Omental fat pad (tissue), 4 donors: ENCODE measurements at places on chromosomes 4 and X.

DNA sequence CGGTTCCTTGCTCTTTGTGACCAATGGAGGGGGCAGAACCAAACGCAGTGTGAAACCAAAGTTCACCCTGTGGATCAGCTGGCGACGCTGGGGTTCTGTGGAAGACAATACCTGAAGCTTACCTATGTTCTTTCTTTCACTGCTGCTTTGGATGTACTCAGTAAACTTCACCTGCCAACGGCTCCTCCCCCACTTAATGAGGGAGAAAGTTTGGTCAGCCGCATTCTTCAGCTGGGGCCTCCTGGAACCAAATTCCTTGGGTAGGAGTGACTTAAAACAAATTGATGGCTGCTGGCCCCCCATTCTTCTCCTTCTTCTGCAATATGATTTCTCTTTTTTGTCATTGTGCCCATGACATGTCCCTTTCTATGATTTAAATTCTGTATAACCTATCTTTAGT, 282.4 kb downstream of the ANK2 start:
- no peak for DNase-seq

- DNase-seq: no peak
Measured at GRCh38 chrX:121307449-121307848, 260.0 kb downstream of the GLUD2 start.

DNA sequence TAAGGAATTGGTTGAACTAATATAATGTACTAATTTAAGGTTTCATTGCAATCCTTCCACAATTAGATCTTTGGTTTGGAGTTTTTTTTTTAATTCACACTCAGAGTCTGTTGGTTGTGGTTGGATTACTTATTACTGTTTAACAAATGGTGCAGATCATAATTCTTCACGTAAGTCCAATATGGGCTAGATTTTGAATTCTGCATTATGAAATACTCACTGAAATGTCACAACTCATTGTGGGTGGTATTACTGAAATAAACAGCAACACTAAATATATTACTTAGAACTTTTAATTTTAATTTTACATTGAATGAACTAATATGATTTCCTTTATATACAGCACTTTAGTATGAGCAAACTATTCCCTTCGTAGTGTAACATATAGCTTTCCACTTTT, 94.2 kb upstream of the MYOZ2 start:
- no peak for DNase-seq

DNA sequence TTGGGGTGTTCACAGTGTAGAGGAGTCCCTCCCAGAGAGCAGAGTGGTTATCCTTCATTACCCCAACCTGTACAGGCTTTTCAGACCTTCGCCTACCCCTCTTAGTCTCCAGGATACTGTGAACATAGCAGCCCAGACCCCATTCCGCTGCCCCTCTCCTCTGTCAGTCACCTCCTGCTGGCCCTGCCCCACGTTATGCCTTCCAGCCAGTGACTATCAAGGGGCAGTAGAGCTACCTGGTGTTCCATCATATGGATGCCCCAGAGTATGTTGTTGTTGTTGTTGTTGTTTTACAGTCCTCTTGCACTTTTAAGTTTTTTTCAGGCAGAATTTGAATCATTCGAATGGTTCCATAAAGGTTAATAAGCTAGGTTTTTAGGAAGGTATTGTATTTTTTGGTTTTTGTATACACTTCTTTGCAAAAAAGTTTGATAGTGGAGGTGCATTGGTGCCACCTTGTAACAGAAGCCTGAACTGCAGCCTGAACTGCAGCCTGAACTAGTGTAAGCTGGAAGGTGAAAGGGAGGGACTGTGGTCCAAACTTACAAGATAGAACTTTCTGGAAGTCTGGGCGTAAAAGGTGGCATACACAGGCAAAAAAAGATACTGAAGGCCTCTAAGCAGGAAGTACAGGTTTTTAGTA, 101.4 kb upstream of the RAB40AL start:
- no peak for DNase-seq

DNA sequence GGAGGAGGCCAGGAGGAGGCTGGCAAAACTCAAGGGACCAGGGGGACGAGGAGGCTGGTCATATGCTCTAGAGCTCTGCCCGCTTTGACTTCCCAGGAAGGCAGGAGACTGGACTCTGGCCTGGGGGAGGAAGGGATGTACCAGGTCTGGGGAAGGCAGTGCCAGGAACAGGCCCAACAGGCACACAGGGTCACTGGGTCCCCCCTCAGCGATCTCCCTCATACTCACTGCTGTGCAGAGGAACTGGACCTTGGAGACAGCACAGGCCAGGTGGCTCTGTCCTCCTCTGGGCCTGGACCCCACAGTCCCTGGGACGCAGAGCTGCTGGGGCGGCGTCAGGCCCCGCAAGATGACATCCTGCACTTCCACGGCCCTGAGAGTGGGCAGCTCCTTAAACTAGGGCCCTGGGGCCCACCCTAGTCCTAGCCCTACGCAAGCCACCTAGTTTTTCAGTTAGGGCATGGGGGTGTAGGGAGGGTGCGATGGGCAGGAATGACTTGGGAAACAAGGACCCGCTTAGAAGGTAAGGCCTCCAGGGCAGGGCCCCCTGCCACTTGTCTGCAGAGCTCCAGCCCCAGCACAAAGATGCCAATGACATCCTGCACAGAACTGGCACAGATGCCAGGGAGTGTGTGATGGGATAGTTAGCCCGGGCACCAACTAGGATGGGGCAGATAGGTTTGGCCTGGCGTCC, 59.5 kb downstream of the HTRA3 start:
- no peak for DNase-seq

GRCh38 chr4:87529187-87529586, at the start of gene SPARCL1:
Gene SPARCL1 (minus strand): TSS chr4:87529376. CDS start chr4:87499574, 29,802 bp downstream.
- DNase-seq: no peak

DNA sequence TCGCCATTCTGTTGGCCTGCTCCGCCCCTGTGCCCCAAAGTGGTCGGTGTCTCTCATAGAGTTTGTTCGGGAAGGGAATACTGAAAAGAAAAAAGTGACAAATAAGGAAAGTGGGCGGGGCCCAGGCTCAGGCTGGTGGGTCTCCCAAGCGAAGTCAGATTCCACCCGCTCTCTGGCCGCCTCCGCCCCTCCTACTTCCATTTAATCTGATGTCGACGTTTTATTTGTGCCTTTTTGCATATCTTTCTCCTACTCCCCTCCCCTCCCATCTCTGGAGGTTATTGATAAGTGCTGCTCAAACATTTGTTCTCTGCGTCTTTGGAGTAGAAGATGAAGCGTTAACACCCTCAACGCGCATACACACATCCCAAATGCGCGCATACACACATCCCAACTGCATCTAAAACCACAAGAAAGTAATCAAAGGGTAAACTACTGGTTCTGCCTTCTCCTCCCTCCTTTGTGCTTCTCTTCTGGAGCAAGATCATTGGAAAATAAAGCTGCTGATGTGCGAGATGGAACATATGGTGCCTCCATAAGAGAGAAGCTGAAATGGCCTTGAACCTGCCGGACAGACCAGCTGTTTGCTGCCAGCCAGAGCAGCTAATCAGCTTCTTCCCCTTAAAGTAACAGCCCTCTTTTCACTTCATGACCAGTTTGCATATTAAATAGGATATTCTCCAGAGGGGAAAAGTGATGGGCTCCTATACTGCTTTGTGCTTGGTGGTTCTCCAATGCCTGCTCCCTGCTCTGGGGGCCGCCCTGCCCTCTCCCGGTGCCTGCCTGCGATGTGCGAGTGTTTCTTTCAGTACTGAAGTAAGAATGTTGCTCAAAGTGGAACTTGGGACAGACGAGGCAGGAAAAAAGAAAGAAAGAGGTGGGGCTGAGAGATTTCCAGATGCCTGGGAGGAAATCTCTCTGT, 3.1 kb downstream of the MAMLD1 start:
- DNase-seq: no peak

- no peak for DNase-seq
Measured at GRCh38 chrX:42290608-42291007, 367.3 kb upstream of the CASK start.

GRCh38 chr4:17155486-17155885, 257.0 kb upstream of the LDB2 start:
- no peak for DNase-seq

DNA sequence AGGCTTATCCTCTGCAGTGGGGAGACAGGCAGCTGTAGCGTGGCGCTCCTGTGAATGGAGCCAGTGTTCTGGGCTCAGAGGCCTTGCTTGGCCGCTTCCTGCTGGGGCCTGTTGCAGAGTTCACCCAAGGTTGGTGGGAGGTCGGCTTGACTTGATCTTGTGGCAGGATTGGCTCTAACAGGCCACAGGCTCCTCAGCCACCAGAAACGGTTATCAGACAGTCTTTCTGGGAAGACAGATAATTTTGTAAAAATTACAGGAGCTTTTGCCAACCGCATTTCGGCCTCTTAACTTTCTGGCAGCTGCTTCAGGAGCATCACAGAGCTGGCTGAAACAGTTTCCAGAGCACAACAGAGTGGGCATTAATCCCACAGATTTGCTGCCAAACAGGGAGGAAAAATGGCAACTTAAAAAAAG, 66.4 kb downstream of the DIPK2B start:
- no peak for DNase-seq

DNA sequence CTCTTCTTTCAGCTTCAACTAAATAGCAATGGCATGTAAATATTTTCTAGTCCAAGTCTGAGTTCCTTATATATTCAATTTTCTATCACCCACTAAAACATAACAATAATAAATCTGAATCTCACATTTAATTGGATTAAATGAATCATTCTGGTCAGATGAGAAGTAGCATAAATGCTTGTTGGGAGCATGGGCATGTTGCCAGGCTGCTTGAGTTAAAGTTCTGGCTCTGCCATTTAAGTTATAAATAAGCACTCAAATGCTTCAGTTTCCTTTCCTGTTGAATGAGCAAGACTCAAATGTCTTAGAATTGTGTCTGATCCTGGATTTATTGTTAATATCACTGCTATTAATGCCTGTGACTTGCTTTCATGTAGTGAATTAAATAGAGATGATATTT, 496.3 kb downstream of the STPG2 start:
- no peak for DNase-seq

GRCh38 chr4:140686796-140687195, 69.4 kb downstream of the TBC1D9 start:
- no peak for DNase-seq

DNA sequence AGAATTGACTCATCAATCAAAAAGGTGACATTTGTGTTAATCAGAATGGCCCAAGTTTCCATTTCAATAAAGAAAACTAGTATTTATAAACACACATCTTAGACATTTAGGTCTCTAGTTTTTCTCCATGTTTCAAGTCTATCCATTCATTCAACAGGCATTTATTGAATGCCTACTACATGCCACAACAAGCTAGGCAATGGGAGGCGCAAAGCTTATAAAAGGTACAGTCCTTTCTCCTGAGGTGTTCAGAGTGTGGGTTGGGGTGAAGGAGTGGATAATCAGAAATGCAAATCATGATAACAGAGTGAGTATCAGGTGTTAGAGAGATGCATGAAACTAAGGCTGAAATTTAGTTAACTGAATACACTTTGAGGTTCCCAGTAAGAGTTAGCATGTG, 78.0 kb downstream of the HCCS start:
- no peak for DNase-seq

- DNase-seq: peak; percentile 10
Measured at GRCh38 chr4:1502501-1502886, 96.3 kb upstream of the NKX1-1 start.

- DNase-seq: no peak
Measured at GRCh38 chr4:10333942-10334341, 123.3 kb downstream of the ZNF518B start.

GRCh38 chr4:182643801-182644682, 273.1 kb downstream of the DCTD start:
- DNase-seq: no peak

GRCh38 chrX:74344280-74344622, 40.3 kb downstream of the ZCCHC13 start:
- no peak for DNase-seq

- no peak for DNase-seq
Measured at GRCh38 chr4:186039697-186040096, 29.3 kb upstream of the TLR3 start.

DNA sequence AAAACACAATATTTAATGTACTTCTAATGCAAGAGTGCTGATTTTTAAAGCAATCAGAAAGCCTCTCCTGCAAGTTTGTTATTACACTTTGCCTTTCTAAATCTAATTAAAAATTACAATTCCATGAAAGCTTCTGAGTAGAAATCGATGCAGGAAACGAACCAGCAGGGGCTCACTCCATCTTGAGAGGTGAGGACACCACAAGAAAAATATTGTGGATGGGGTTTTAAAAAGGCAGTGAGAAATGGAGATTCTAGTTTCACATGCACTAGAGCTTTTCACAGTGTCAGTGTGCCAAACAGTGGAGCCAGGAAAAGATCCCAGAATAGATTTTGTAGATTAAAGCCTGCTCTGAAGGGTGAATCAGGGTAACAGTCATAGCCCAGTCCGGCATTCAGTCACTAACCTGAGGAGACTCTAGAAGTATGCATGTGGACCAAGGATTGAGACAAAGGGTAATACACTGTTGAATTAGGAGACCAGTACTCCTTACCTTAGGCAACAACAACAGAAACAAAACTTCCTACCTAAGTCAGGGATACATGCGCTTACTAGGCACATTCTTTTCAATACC, 362.3 kb downstream of the NAF1 start:
- DNase-seq: no peak

- no peak for DNase-seq
Measured at GRCh38 chr4:21569638-21570037, 378.9 kb downstream of the KCNIP4 start.

DNA sequence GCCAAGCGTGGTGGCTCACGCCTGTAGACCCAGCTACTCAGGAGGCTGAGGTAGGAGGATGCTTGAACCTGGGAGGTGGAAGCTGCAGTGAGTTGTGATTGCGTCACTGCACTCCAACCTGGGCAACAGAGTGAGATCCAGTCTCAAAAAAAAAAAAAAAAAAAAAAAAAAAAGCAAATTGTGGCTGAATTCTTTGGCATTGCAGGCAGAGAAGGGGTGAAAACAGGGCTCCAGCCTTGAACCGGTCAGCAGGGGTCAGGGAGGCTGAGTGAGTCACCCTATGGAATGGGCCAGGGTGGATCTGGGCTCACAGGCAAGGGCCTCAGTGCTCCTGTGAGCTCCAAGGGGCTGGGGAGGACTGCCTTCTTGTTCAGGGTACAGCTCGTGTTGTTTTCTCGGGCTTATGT, 13.2 kb upstream of the FAM3A start:
- no peak for DNase-seq

- no peak for DNase-seq
Measured at GRCh38 chr4:102405821-102406401, 60.6 kb upstream of the SLC39A8 start.

DNA sequence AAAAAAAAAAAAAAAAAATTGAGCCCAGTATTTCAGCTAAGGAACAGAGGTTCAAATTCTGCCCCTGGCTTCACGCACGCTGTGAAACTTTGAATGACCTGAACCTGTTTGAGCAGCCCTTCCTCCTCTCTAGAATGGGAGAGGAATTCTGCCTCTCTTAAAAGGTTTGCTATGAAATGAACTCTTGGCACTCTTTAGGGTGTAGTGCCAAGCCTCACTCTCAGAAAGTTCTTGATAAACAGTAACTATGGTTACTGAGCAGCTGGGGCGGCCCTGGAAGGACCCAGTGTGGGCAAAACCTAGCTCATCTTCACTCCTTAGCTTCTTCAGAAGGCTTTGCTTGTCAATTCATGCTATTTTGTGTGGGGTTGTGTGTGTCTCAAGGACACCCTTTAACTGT, 73.7 kb downstream of the GEMIN8 start:
- DNase-seq: no peak
